Substantia nigra (tissue), 51 donors: ENCODE measurements at places on chromosomes 13 and 19.

- no peak for DNase-seq
These were observed 60.5 kb downstream of the PARP4 start for GRCh38 chr13:24452044-24452443.

GRCh38 chr19:17943274-17944221 is 10.7 kb downstream of the CCDC124 start:
- DNase-seq, result no peak

DNA sequence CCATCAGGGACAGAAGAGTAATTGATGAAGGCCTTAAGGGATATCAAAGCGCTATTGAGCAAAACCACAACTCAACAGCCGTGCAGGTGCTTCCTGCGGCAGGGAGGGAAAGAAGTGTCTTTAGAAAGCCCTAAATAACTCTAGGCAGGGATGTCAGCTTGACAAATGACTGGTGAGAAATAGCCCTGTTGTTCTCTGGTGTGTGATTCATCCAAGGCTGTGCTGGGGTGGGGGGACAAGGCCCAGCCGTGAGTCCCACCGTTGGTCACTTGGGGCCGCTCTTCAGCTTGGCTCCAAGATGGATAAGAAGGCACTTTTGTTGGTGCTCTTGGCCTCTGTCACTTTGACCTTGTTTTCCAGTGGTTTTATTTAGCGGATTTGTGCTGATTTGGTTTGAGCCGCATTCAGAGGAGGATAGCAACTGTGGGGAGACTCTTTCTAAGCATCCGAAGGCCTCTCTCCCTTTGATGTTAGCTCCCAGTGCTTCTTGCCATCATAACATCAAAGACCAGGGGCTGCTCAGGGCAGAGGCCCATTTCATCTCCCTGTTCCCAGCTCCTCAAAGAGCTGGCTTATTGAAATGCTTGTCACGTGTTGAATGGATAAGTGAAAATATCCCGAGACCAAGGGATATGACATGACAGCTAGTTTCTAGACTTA is 130.3 kb upstream of the SERP2 start:
- DNase-seq, result no peak

DNA sequence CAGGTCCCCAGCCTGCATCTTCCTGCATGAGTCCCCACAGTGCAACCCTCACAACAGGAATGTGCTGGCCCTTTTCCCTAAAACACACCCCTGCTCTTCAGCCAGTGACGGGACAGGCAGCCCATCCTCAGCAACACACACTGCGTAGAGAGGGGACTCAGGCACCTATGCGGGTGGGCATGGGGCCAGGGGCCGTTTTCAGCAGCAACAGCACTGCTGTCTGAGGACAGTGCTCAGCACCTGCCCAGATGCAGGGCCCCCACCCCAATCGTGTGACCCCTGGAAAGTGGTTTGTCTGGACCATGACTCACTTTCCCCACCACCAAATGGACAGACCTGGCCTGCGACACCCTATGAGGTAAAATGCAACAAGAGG is 28.0 kb upstream of the ISYNA1 start:
- no peak for DNase-seq
